ENCODE measurements at places on chromosomes 1 and 21.
A peak's percentile ranks its signal among the peaks of the same experiment; 100 is the strongest.

DNA sequence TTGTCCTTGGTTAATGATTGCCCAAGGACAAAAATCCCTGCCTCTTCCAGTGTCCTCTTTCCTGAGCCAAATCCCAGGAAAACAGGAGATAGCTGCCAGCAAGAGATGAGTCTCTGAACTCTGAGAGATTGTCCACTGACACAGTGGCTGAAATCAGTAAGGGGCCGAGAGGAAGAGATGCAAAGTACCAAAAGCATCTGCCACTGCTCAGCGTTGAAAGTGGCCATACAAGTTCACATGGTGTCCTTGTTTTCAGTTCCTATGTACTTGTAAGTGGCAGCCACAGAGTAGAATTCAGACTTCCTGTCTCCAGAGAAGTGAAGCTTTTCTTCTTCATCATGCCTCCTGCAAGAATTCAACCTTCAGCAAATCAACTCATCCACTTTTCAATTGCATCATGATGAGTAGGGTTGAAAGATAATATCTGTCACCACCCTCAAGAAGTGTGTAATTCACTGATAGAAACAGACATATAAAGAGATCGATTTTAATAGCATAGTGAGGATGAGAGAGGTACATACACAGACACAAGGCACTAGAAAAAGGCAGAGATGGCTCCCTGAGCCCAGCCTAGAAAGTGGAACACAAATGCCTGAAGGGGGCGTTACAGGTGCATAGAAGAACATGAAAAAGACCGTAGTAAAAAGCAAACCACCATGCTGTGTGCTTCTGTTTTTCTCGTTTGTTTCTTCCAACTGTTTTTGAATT, 185.8 kb downstream of the MRPL39 start:
- no peak for DNase-seq

DNA sequence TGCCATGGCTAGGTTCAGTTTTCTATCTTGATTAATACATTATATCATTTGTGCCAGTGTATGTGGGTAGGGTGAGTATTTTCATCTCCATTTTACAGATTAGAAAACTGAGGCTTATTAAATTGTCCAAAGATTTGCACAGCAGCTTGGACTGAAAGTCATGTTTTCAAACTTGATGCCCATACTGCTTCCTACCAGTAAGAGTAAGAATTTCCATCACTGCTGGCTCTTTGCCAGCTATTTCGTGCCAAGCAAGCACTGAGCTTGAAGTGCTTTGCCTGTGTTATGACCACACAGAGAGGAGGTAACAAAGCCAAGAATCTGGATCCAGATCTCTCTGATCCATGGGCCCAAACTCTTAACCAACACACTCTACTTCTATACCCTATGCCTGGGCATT, 295.0 kb downstream of the VAV3 start:
- DNase-seq = no peak

DNA sequence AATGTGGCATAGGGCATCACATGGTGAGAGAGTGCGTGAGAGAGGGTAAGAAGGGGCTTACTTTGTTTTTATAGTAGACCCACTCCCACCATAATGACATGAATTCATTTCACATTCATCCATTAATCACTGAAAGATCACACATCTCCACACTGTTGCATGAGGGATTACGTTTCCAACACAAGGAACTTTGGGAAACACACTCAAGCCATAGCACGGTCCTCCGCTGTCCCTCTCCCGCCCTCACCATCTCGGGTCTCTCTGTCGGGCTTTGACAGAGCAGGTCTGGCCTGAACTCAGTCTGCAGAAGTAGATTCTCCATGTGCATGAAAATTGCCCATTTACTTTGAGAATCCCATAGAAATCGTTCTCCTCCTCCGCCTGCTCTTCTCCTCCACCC, 312.2 kb downstream of the MATN1 start:
- no peak for DNase-seq

DNA sequence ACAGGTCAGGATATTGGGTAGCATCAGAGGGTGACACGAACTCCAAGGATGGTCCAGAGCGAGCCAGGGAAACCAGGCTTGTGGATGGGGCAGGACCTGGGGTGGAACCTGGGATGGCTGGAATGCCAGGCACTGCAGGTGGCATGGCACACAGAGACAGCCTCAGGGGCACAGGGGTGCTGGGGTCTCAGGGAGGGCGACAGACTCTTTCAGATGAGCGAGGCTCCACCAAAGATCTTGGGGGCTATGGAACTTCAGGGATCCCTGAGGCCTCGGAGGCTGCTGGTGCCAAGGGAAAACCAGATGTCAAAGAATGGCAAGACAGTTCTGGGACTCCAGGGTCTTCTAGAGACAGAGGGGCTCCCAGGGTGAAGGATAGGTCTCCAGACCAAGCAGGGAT, 21.4 kb downstream of the IGFN1 start:
- DNase-seq = no peak

GRCh38 chr1:218525031-218525430, 179.9 kb downstream of the TGFB2 start:
- no peak for DNase-seq

GRCh38 chr1:24327891-24328290, 8.7 kb downstream of the GRHL3 start:
- no peak for DNase-seq

- no peak for DNase-seq
Measured at GRCh38 chr1:64956733-64957441, 9.5 kb downstream of the JAK1 start.

GRCh38 chr21:39314143-39315027, 953 bp upstream of the BRWD1 start:
- no peak for DNase-seq

- DNase-seq = no peak
Measured at GRCh38 chr1:101835988-101836387, 160.7 kb downstream of the OLFM3 start.

DNA sequence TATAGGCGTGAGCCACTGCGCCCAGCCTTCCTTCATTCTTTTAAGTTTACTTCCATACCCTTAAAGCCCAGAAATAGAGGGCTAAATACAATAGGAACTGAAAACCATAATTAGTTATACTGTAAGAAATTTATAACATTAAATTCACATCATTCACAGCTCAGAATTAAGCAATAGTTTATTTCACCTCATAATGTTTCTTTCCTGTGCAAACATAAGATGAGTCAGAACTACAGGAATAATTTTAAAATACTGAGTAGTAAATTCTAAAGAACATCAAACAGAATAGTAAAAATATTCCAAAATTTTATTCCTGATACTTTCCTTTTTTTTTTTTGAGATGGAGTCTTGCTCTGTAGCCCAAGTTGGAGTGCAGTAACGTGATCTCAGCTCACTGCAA, 24.1 kb downstream of the POGZ start:
- no peak for DNase-seq

DNA sequence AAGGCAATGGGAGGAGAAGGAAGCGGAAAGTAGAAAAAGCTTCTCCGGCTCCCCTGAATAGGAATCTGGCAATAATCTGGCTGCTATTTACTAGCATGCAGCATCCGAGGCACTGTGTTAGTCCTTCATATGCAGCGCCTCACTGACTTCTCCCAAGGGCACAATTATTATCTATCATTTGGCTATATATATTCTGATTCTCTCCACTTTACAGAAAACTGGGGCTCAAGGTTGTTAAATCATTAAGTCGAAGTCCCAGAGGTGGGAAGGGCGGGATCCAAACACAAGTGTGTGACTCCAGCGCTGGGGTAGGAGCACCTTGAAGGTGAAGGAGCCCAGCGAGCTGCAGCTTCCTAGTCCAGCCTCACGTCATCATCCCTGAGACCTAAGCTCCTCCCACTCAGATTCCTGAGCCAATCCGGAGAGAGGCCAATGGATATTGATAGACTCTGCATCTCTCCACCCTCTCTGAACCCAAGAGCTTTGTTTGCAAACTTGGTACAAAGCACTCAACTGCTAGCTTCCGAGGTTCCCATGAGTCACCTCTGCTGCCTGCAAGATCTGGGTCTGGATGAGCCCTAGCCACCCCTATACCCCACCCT, 16.6 kb upstream of the EYA3 start:
- DNase-seq = no peak

GRCh38 chr1:91730801-91731732, 154.9 kb downstream of the TGFBR3 start:
- DNase-seq = peak; percentile 58

- DNase-seq = no peak
Measured at GRCh38 chr1:100448366-100448765, 89.6 kb upstream of the GPR88 start.

GRCh38 chr1:160542303-160542945, 19.4 kb upstream of the SLAMF6 start:
- DNase-seq = no peak

GRCh38 chr1:177088966-177089365, 75.5 kb downstream of the ASTN1 start:
- DNase-seq = no peak

All from omental fat pad (tissue), 4 donors.